ENCODE measurements at places on chromosomes 3 and 15.

DNA sequence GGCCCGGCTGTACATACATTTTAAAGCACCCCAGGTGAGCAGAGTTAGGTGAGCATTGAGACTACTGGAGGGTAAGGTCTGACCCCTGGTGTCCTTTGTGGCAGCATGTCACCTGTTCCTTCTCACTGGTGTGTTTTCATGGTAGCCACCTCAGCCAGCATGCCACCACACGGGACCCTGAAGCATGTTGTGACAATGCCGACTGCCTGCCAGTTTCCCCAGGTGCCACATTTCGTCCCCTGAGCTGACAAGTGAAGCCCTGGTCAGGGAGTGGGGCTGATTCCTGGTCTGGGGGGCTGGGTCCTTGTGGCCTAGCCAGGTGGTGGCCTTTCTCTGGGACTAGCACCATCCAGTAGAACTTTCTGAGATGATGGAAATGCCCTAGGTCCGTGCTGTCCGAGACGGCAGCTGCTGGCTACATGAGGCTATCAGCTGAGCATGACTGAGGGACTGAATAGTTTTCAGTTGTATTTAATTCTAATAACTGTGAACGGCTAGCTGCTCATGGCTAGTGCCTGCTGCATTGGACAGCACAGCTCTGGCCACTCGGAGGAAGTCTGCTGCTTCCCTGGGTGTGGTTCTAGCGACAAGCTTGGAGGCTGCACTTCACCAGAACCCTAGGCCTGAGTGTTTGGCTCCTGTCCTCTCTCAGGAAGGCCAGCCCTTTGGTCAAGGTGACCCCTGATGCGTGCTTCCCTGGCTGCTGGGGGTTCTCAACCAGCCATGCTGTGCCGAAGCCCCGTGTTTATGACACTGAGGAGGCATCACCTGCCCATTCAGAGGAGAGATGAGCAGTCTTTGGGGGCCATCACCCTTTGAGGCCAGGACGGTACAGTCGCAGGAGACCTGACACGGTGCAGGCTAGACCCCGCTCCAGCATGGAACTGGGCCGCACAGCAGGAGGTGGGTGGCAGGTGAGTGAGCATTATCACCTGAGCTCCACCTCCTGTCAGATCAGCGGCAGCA, 3.9 kb downstream of the C3orf22 start:
- DNase-seq: peak; percentile 6

GRCh38 chr15:81133782-81134461, at the start of gene CFAP161:
Gene CFAP161, plus strand, starts transcription at chr15:81134270. Its CDS starts 60 bp downstream, at chr15:81134330.
- DNase-seq: peak; percentile 82

DNA sequence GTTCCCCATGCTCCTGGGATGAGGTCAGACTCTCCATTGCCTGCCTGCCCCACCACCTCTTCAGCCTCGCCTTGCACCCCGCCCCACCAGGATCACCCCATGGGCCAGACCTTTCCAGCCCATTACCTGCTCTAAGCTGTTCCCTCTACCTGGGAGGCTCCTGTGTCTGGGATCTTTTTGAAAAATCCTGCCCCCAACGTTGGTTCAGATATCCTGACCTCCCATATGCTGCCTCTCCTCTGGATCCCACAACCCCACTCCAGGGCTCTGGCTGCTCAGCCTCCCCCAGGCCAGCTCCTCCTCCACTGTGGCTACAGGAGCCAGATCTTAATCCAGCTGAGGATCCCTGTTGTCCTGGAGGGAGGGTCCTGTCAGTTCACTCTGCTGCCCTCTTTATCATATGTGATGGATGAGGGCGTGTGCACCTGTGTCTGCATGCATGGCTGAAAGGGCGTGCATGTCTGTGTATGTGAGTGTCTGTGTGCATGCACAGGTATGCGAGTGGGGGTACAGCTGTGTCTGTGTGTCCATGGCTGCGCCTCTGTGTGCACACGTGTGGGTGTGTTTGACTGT, 21.7 kb upstream of the ALAS1 start:
- no peak for DNase-seq

DNA sequence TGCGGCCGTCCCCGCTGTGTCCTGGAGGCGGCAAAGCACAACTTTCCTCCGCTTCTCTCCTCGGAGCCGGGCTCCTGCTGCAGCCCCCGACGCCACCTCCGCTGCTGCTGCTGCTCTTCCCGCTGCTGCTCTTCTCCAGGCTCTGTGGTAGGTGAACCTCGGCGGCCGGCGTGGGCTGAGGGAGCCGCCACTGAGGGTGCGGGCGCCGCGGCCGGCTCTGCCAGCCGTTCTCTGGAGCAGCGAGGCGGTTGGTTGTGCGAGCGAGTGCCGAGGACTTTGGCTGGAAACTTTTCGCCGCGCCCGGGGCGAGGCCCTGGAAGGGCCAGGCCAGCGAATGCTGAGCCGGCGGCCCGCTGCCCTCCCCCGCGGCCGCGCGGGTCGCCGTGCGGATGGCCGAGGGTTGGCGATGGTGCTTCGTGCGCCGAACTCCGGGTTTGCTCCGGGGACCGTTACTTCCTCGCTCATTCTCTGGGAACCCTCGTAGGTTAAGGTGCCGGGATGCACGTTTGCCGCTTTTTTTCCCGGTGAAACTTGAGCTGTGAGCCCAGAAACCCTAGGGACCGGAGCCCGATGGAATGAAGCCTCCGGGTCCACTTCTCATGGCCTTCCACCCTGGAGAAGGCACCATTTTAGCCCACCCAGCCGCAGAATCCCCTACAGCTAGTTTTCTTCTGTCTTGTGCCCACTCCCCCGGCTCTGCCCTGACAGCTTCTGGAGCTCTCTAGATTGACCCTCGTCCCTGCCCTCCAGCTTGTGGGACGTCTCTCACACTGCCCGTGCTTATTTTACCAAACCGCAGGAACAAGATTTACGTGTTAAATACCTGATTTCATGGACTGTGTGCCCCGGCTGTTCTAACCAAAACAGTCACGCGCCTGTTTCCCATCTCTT, 660 bp downstream of the NECTIN3 start:
- DNase-seq: no peak

DNA sequence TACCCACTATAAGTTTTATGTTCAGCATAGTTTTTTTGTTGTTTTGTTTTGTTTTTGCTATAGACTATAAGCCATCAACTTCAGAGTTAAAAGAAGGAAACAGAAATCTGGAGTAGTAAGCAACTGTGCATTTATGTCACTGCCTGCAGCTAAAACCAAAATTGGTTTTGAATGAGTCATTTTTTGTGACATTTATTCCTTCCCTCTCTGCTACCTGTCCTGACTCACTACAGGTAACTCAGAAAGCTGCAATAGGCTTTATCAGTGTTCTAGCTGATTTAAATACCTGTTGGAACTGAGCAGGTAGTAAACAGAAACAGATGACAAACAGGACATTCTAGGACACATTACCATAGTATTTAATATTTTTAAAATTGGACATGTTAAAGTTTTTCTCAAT, 393.3 kb upstream of the WNT5A start:
- DNase-seq: no peak

GRCh38 chr3:124281453-124282316, 289.8 kb upstream of the ROPN1 start:
- DNase-seq: no peak

GRCh38 chr3:194913316-194913715, 227.6 kb downstream of the FAM43A start:
- no peak for DNase-seq

GRCh38 chr3:82055792-82056191, 294.3 kb upstream of the GBE1 start:
- DNase-seq: no peak

DNA sequence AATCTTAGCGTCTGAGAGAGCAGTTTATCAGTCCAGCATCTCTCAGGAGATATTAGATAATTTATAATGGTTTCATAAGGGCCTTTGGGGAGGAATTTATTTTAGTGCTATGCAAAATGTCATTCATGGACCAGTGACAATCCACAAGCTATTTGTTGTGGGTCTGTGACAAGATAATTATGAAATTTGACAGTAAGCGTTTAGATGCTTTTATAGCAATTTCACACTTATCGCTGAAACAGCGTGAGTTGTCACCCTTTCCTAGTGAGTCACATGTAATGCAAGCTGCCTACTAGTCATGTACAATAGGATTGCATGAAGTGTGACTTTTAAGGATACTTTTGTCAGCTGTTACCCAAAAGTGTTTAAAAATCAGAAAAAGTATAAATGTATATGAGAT, 315.6 kb upstream of the THBS1 start:
- DNase-seq: no peak

- DNase-seq: no peak
These were observed 3.3 kb downstream of the VPS8 start for GRCh38 chr3:184815046-184815930.

GRCh38 chr15:94584833-94585244, 353.5 kb downstream of the MCTP2 start:
- no peak for DNase-seq

DNA sequence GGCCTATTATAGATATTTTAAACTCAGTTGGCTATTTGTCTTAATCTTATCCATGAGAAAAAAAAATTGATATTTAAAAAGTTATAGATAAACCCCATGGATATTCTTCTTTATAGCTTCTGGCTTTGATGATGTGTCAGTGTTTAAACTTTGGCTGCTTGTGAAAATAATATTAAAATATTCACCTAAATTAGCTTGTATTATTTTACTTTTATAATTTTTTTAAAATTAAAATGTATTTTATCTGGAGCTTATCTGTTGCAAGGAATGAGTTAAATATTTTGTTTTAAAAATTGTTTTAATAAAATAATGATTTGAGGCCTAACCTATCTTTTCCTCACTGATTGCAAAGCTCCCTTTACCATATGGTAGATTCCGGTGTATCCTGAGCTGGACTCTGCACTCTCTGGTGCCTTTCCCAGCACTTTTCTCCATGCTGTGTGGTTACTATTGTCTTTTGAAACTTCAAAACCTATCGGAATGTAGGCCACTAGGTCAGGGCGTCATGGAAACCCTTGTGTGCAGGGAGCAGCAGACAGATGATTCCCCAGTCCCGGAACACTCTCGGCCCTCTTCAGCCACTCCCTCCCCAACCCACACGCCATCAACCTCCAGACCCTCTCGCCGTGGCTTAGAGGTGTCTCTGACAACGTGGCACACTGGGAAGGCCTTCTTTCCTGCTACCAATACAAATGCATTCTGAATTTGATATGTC, 252.3 kb upstream of the ATP10A start:
- DNase-seq: no peak

DNA sequence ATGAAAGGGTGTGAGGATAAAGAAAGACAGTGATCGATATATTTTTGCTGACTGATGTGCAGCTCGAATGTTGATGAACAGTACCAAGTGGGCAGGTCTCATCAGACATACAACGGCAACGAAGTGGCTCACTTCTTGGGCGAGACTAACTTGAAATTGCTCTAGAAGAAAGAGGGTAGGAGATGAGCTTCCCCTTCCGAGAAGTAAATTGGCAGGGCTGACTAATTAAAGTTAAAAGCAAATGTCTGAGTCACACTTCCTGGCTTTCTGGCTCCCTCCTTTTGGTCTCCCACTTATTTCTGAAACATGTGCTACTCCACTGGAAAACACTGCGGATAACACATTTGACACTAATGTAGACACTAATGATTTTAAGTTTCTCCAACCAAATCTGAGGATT, 228.3 kb downstream of the ABHD5 start:
- DNase-seq: no peak

- no peak for DNase-seq
These were observed 322.1 kb downstream of the WDR72 start for GRCh38 chr15:53437366-53437765.

DNA sequence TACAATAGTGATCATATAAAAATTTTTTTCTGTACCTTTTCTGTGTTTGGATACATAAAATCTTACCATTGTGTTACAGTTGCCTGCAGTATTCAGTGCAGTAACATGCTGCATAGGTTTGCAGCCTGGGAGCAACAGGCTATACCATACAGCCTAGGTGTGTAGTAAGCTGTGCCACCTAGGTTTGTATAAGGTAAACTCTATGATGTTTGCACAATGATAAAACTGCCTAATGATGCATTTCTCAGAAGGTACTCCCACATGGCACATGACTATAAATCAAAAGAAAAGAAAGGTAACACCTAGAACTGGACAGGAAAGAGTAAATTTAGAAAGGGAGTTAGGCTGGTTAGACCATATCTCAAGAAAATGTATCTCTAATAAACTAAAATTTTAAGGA, 293.5 kb downstream of the ULK4 start:
- DNase-seq: no peak

DNA sequence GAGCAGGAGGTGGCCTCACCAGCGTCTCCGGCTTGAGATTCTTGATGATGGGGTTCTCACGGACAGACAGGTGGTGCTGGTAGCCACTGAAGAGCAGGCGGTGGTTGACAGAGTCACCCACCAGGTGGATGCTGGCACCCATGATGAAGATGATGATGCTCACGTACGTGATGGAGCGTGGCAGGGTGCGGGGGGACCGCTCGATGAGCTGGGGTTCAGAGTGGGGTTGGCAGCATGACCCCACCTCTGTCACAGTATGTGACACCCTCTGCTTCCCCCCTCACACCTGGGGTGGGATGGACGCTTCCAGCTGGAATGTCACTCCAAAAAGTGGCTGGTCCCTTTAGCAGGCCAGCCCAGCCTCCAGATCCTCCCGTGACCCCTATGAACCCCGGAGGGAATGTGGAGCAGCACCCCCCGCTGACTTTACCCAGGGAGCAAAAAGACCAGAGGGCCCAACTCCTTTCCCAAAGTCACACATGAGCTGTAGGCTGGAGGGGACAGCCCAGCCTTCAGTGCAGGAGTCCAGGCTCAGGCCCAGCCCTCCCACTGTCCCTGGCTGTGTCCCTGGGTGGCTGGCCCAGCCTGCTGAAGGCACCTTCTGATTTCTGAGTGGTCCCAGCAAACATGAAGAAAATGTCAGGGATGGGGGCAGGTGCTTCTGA, 6.7 kb upstream of the CALML4 start:
- DNase-seq: peak; percentile 16

DNA sequence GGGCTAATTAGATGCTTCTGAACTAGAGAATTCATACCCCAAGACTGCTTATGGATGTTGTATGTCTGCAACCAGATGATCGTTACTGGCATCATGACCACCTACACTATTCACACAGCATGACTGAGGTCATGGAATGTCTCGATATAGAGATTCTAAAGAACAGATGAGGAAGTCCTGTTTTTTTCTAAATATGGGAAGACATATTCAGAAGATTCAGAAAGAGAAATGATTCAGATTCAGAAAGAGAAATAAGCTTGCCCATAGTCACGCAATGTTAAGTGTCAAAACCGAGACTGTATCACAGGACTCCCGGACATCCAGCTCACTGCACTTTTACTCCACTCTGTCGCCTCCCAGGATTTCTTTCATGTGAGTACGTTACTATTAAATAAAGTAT, 136.2 kb downstream of the TPRG1 start:
- DNase-seq: no peak

- no peak for DNase-seq
These were observed 4.1 kb downstream of the MB21D2 start for GRCh38 chr3:192913540-192913939.

DNA sequence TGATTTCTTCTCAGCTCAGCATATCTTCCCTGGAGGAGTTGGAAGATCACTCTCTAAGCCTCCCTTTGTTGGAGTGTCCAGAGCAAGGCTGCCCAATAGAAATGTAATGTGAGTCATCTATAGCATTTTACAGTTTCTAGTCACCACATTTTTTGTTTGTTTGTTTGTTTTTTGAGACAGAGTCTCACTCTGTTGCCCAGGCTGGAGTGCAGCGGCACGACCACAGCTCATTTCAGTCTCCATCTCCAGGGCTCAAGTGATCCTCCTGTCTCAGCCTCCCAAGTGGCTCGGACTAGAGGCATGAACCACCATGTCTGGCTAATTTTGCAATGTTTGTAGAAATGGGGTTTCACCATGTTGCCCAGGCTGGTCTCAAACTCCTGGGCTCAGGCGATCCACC, 21.3 kb downstream of the KLHL6 start:
- no peak for DNase-seq
